ENCODE measurements at places on chromosomes 6 and 20.

DNA sequence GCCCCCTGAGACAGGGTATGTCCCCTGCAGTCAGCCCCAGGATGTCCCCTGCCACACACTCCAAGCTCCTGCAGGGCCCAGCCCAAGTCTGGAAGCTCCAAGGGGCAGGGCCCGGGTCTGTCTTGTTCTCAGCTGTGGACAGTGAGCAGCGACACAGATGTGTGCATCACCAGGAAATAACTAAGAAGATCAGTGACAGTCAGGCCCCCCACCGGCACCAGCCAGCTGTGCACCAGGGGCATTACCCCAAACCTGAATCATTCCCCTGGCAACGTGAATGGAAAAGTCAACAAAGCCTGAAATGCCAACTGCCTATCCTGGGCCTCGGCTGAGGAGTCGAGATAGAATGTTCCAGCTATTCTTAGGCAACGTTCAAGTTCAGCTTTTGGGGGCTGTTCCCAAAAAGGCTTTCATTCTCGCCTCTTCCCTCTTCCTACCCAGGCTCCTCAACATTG lies 105.0 kb downstream of the PREX1 start:
- no peak for DNase-seq

GRCh38 chr6:131635384-131636340 lies 1.4 kb upstream of the ENPP3 start:
- no peak for DNase-seq

- no peak for DNase-seq
Observed at GRCh38 chr20:4519534-4519933, 202.2 kb upstream of the PRND start.

DNA sequence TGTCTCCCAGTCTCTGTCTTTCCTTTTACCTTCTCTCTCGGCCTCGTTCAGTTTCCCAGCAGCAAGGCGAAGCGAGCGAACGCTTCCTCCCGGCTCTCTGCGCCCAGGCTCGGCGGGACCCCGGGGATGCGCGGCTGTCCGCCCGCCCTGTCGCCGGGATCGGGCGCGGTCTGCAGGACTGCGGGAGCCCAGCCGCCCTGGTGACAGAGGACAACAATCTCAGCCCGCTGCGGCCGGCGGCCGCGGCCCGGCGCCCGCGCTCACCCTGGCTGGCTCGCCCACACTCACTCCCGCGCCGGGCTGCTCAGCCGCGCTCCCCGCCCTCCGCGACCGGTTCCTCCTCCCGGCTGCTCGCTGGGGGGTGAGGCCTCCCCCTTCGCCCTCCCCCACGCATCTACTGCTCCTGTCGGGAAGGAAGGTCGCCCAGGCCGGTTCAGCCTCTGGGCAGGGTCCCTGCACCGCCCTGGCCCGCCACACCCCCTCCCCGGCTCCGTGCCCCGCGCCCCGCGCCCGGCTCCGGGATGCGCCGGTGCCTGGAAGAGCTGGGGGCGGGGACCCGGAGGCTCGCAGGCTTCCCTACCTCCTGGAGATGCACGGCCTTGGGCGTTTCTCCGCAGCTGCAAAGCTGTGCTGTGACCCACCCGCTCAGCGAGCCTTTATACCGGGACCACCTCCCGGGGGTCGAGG lies 410 bp downstream of the SYNE1 start:
- DNase-seq, result no peak

GRCh38 chr20:52959125-52959524 lies 13.0 kb upstream of the TSHZ2 start:
- DNase-seq, result no peak

DNA sequence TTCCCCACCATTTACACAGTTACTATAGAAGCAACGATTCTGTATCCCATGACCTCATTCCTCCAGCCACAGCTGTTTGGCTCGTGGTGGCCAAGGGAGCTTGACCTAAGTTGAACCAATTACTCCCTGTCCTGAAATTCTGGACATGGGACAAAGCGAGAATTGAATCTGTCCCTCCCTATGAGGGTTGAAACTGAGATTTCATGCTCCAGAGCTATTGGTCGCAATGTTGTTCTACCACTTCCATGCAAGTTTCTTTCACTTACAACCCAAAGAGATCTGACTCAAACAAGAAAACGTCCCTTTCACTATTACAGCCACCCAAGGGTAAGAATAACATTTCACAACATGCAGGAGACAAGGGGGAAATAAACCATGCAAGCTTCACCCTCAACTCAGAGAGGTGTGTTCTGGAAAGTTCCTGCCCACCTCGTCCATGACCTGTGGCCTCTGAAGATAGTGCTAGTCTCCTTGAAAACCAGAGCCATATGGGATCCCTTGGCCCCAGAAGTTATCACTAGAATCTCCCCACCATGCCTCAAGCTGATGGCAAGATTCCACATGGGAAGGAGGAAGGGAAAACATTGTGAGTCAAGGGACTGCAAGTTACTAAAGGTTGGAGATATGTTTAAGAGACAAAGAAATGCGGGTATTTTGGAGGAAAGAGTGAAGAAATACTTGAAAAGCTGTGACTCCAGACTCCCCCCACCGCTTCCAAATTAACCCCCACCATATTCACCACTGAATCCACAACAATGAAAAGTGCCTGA lies 74.5 kb upstream of the SRSF6 start:
- DNase-seq, result no peak

DNA sequence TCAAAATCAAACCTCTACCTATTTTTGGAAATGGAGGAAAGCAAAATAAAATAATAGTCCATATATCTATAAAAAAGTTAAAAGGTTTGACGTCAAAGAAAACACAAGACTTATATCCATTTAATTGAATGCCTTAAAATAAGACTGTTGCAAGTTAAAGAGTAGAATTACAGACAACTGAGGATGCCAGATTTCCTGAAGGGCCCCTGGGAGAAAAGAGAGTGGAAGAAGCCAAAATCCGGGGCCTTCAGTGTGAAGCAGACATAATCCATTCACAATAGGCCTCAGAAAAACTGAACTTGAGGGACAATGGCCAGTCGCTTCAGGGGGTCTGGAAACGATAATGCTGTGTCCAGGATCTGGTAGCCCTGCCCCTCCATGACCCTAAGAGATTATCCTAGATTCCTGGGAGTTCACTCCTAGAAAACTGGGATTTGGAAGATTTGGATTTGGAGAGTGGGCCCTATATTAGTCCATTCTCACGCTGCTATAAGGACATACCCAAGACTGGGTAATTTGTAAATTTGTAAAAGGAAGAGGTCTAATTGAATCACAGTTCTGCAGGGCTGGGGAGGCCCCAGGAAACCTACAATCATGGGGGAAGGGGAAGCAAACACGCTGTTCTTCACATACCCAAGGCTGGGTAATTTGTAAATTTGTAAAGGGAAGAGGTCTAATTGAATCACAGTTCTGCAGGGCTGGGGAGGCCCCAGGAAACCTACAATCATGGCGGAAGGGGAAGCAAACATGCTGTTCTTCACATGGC lies 94.0 kb upstream of the SLC2A12 start:
- DNase-seq, result no peak

DNA sequence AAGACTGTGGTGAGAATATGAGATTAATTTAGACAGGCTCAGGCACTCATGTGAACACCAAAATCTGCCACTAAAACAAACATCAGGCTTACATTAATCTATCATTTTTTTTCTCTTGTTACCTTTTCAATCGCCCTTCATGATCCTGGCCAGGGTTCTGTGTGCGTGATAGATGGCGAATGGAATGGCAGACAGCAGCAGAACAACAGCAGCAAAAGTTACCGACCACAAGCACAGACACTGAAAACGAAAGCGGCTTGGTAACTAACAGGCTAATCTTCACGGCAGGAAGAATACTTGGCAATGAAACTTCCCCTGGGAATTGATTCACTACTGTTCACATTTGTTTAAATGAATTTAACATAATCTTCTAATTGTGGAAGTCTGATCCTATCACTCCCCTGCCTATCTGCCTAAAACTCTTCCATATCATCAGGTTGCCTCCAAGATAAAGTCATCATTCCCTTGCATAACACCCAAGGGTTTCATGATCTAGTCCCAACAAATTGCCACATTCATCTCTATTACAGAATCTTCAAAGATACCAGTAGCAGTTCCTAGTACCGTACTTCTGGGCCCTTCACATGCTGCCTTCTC lies 28.7 kb downstream of the PTPRK start:
- DNase-seq, result no peak

DNA sequence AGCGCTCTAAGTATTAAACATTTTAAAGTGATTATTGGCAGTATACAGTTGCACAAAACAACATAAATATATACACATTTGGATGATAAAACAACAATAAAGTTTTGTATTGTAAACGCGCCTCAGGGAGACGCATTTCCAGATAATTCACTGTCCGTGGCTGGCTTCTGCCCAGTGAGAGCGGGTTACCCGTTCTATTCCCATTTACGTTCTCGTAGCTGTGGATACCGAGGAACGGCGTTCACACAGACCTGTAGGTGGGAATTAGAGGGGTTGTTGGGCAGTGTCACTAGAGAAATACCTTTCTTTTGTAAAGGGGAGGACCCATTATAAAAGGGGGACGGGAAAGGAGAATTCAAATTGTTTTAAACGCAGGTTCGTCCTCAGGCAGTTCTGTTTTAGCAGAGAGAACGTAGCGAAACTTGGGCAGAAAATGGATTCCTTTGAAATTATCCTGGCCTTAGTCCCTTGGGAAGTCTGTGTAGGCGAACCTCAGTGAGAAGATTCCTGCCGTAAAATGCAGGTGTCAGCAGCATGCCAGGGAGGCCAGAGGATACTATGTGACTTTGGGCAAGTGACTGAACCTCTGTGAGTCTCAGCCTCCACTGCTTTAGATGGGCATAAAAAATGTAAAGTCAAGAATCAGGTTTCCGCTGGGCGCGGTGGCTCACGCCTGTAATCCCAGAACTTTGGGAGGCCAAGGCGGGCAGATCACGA lies 756 bp downstream of the MTG2 start:
- no peak for DNase-seq

GRCh38 chr20:61025536-61025935 lies 226.5 kb upstream of the CDH4 start:
- no peak for DNase-seq

DNA sequence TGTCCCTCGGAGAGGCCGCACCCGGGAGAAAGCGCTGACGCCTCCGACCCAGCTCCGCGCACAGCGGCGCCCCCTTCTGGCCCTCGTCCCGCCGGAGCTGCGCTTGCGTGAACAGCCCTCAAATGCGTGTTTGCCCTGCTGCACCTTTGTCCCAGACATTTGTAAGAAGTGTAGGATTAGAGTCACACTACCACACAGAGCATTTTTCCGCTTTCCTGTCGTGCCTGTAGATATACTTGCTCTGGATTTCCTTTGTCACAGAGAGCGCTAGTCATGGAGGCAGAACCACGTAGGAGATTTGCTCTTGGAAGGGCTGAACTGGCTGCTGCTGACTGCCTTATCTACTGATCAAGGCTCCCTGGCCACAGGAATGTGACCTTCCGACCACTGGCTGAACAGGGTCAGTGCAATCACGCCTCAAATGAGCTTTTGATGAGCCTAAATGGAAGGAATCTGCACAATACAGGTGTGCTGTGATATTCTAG lies 62.3 kb downstream of the PAX1 start:
- DNase-seq, result no peak

DNA sequence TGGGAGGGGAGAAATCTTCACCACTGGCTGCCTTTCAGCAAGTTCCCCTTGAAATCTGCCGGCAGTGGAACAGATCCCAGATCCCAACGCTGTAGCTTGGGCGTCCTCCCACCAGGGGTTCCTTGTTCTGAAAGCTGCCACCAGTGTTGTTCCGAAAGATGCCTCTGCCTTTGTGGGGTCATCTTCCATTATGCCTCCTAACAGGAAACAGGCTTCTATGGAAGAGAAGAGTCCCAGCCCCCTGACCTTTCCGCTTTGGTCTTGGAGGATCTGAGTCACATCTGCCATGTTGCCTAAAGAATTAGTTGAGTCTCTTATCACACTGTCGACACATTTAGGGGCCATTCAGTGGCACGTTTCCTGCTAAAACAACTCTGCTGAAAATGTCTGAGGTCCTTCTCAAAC lies 57.5 kb upstream of the NFATC2 start:
- DNase-seq, result no peak

DNA sequence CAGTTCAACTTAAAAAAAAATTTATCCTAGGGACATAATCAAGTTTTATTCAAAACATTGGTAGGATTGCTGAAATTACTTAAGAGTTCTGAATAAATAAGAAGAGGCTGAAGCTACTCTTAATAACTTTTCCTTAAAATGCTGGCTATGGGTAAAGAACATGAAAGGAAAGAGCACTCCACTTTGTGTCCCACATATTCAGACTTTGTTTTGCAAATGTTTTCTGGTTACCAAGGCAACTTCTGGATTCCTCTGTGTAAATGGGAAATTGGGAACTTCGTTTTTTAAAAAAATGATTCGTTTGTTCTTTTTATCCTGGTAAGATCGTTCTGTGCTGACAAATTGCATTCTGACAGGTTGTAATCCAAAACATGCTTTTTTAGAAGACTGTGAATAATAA lies 115.0 kb downstream of the KIF6 start:
- no peak for DNase-seq

GRCh38 chr20:38454556-38455473 lies 17.8 kb upstream of the RALGAPB start:
- no peak for DNase-seq

GRCh38 chr6:133682506-133683307 lies 206.2 kb upstream of the TCF21 start:
- no peak for DNase-seq

GRCh38 chr6:155504848-155505607 lies 49.4 kb upstream of the NOX3 start:
- DNase-seq, result no peak

DNA sequence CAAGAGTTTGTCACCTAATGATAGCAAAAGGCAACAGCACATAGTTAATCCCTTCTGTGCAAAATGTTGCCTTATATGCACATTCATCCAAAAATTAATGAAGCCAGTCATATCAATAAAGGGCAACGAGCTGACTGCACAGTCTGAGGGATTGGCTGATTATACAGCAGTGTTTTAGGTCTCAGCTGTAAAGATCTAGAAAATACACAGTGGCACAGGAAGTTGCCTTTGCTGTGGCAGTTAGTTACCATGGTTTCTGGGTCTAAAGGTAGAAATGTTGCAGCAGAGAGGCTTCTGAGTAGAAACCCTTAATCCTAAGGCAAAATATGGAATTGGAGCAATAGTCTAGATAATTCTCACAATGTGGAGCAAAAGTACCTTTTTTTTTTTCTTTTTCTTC lies 89.7 kb downstream of the SMPDL3A start:
- no peak for DNase-seq

DNA sequence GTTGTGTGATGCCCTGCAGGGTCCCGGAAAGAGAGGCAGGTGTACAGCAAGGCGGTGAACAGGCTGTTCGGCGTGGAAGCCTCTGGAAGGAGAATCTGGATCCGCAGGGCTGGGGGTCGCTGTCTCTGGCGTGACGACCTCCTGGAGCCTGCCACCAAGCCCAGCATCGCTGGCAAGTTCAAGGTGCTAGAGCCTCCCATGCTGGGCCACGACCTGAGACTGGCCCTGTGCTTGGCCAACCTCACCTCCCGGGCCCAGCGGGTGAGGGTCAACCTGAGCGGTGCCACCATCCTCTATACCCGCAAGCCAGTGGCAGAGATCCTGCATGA lies 36.5 kb downstream of the TGM6 start:
- no peak for DNase-seq

DNA sequence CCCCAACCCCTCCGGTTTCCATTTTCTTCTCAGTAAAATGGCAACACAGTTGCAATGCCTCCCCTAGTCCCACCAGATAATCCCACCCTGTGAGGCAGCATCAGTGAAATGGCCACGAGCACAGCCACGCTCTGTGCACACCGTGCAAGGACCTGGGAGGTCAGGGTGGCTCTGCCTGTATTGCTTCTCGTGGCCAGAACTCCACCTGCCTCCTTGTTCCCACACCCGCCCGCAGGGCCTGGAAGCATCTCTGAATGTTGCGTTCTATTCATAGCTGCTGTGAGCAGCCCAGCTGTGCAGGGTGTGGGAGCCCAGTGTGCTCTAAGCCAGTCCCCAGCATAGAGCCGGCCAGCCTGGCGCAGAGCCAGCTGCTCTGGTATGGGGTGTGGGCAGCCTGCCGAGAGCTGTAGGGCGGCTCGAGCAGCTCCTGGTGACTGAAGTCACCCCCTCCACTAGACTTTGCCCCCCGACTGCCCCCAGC lies 161.1 kb downstream of the DLL1 start:
- no peak for DNase-seq

Data from esophagus squamous epithelium (tissue), 5 donors.